ENCODE measurements at places on chromosomes 16 and 17. TPM values are rescaled to one million over a fixed set of nuclear protein-coding genes. Genes with fewer than 3 reads are reported as not detected.

GRCh38 chr17:47949197-47949759, 7.9 kb downstream of the PNPO start:
- DNase-seq = peak; percentile 89

DNA sequence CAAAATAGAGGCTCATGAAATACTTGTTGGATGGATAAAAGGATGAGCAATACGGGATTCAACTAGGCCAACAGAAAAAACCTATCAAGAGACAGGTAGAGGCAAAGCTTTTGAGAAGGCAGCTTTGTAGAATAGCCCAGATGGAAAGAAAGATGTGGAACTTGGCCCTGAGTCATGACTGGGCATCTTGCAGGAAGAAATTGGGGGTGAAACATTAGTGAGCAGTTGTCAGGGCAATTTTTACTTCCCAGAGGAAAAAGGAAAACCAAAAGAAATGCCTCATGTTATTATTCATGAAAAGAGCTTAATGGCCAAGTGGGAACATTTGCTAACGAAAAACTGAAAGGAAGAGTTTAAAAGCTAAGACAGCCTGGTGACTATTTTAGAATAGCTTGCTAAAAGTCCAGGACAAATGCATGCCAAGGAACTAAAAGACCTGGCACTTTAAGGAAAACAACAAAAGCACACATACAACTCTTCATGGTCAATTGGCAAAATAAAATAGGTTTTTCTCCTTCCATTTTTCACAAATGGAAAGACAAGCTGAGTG, 180.1 kb downstream of the HS3ST3A1 start:
- no peak for DNase-seq

DNA sequence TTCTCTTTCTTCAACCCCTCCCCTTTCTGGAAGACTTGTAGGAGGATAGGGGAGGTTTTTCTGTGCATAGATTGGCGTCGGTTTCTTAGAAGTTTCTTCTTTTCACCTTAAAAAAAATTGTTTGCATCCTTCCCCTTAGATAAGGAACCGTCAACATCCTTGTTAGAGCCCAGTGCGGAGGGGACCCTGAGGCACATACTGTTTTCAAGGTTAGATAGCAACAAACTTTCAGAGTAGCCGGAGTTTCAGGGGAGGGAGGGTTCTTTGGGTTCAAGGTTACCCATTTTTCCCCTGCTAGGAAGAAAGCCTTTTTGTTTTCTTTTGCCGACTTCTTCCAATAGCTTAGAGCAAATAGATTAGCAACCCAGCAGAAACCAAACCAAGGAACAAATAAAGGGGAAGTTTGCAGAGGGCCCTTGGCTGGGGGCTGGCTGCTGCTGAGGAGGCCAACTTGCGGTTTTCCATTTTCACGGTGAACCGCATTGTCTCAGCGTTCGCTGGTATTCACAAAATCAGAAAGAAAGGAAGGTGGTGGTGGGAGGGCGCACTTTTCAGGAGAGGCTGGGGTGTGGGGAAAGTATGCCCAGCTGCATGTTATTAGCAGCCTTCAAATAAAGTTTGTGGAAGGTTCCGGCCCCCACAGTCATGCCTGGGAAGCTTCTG, 28.8 kb downstream of the MSI2 start:
- DNase-seq = no peak

DNA sequence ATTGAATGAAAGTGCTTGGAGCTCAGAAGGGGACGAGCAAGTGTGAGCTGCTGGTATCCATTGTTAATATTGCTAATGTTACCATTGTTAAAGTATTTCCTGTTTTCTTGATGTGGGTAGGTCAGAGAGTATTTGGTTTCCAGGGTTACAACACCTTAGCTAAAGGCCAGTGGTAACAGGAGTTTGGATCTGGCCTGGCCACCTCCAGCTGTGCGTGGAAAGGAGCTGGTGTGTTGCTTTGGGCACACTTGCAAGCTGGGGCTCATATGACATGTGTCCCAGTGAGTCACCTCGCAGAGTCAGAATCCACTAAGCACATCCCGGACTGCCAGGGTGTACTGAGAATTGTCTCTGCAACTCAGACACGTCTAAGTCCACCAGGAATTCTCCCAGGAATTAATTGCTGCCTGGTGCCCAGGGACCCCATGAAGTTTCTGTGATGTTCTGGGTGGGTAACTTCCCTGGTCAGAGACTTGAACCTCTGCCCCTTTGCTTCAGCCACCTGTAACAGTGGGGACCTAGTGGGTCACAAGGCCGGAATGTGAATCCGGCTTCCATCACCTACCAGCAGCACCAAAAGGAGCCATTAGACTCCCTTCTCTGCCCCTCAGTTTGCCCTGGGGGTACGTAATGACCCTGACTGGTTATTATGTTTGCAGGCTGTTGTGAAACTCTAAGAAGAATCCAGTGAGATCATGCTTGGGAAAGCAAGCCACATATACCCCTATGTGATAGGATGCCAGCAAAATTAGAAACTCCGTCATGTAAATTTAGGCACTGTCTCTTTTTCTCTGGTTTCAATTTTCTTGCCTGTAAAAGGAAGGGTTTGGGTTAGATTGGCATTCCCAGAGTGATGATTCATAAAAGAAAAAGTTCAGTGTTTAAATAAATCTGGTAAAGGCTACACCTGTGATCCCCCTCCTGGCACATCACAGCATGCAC, 12.8 kb downstream of the SLC6A2 start:
- DNase-seq = no peak

Gene VAT1L
- 3.3 TPM for total RNA-seq

Measured in lung (tissue), 17 donors.